ENCODE measurements at places on chromosomes 13 and 19.

- no peak for DNase-seq
These were observed 233.4 kb upstream of the CSNK1A1L start for GRCh38 chr13:37338726-37339385.

GRCh38 chr13:50334115-50334778, 319.0 kb downstream of the KCNRG start:
- DNase-seq = no peak

- no peak for DNase-seq
These were observed 71.6 kb downstream of the KL start for GRCh38 chr13:33087790-33088189.

GRCh38 chr13:51906581-51906980, 44.8 kb downstream of the CCDC70 start:
- no peak for DNase-seq

- DNase-seq = no peak
These were observed 1401.8 kb downstream of the SLITRK5 start for GRCh38 chr13:89072979-89073378.

- DNase-seq = no peak
These were observed 6.1 kb downstream of the SIRT2 start for GRCh38 chr19:38893341-38893771.

GRCh38 chr13:24230428-24231072, 70.0 kb downstream of the SPATA13 start:
- DNase-seq = no peak

- no peak for DNase-seq
These were observed 811 bp upstream of the PRMT1 start for GRCh38 chr19:49676136-49676783.

- no peak for DNase-seq
These were observed 64.4 kb downstream of the POSTN start for GRCh38 chr13:37534181-37534580.

GRCh38 chr19:17942181-17942580, 9.4 kb downstream of the CCDC124 start:
- DNase-seq = no peak

- DNase-seq = no peak
These were observed 26.2 kb upstream of the CNMD start for GRCh38 chr13:52765611-52766390.

- DNase-seq = no peak
These were observed 73.6 kb upstream of the SIAH3 start for GRCh38 chr13:45925151-45925550.

DNA sequence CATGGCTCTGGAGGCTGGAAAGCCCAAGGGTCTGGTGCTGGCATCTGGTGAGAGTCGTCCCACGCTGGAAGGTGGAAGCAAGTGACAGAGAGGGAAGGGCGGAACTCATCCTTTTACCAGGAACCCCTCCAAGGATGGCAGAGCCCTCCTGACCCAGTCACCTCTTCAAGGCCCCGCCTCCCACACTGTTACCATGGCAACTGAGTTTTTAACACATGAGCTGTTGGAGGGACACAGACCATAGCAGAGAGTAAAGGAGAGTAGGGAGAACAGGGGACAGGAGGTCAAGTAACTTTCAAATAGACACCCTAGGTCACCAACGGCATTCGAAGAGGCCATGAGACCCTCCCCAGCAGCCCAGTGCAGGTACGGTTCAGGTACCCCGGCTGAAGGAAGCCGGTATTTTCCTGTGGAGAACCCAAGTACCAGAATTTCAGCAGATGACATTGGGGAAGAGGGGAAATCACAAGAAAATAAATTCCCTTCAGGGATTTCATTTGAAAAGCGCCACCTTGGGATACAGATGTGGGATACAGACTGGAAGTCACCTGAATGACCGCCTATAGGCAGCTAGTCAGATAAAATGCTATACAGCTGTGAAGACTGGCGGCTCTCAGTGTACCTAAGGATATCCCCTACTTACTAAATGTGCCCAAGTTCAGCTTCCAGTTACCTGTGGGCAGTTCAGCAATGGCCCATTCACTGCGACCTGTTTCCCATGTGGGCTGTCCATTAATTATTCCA, 8.0 kb downstream of the IL17D start:
- no peak for DNase-seq

DNA sequence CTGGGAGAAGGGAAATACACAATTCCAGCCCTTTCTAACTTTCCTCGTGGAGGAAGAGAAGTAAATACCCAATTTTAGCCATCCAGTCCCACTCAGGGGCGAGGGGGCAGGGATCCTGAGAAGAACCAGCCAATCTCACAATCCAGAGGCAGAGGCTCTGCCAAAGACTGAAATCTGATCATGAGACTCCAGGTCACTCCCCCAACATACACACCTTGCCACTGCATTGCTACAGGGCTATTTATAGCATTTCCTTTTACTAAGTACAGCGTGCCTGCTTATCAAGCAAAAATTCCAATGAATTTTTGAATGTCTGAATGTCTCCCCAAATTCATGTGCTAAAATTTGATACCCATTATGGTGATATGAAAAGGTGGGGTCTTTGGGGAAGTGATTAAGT, 1687.5 kb downstream of the EFNB2 start:
- no peak for DNase-seq

DNA sequence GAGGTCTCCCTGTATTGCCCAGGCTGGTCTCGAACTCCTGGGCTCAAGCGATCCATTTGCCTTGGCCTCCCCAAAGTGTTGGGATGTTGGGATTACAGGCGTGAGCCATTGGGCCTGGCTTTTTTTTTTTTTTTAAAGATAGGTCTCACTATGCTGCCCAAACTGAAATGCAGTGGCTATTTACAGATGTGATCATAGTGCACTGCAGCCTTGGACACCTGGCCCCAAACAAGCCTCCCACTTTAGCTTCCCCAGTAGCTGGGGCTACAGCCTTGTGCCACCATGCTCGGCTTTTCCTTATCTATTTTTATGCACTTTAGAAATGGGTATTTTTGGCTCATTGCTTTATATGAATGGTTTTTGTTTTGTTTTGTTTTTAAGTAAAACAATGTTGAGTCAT, 37.4 kb downstream of the LSM14A start:
- no peak for DNase-seq

DNA sequence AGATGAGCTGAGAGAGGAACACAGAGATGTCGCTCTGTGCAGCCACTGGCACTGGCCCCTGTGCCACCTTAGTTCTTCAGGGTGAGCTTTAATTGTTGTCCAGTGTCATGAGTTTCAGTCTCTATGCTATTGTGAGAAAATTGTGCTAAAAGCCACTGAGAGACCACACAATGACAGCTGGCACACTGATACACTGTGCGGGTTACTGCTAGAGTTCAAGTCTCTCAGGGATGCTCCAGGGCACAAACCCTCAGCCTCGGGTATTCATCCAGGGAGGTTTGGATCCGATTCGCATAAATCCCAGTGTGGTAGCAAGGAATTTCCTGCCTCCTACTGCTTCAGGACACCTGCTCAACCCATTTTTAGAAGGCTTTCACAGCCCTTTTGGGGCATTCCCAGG, 68.1 kb upstream of the EDNRB start:
- no peak for DNase-seq

DNA sequence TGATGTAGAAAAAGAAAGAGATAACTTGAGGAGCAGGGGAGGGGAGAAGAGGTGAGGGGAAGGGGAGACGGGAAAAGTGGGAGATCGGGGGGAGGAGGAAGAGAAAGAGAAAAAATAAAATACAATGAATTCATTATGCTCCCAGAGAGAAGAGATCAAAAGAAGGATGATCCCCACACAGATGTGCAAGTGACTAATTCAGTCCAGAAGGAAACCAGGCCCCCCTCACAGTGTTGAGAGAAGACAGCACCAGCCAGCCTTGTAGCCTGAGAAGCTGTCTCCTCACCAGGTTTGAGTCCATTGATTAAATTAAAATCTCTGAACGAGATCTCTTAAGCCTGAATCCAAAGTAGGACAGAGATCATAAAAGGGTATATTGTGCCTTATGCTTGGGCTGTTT, 333.7 kb upstream of the NBEA start:
- no peak for DNase-seq

DNA sequence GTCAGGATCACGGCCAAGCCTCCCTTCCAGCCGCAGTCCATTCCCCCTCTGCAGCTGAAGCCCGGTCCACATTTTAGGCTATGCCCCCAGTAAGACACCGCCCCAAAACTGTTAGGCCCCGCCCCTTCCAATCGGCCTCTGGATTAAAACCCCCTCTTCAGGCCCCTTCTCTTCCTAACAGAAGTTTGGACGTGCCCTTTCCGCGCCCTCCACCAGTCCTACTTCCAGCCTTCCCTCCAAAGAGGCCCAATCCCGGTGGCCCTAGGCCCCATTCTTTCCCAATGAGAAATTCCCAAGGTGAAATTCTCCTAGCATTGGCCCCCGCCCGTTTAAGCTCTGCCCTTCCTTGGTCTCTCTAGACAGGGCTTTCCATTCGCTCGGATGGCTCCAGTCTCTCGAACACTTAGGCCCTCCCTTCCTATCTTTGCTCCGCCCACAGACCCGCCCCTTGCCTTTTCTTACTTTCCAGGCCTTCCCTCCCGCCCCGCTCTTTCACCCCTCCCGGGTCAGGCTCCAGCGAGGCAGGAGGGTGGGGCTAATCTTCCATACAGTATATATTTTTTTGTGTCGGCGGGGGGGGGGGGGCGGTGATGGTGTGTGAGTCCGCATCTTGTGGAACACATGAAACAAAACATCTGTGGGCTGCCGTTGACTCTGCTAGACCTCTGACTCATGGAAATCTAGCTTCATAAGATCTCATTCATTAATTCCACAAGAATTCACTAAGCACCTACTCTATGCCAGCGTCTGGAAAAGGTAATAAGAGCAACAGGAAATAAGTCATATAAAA, 13.6 kb downstream of the LTBP4 start:
- DNase-seq = peak; percentile 79

DNA sequence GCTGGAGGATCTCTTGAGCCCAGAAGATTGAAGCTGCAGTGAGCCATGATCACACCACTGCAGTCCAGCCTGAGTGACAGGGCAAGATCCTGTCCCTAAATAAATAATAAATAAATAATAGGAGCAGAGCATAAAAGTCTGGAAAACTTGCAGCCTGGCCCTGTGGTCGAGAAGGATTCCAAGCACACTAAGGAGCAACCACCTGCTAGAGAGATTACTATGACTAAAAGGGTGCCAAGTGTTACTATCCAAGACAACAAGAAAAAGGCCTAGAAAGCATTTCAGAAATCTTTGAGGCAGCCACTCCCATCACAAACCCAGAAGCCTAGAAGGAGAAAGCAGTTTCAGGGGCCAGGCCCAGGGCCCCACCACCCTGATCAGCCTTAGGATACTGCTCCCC, 46.1 kb downstream of the LHFPL6 start:
- DNase-seq = no peak

- no peak for DNase-seq
These were observed at the start of gene B3GNT3 for GRCh38 chr19:17794731-17795494. B3GNT3 (plus strand) TSS chr19:17795138; CDS start chr19:17807808, 12,670 bp downstream.

- no peak for DNase-seq
These were observed 173.5 kb upstream of the LSM14A start for GRCh38 chr19:33998739-33999345.

DNA sequence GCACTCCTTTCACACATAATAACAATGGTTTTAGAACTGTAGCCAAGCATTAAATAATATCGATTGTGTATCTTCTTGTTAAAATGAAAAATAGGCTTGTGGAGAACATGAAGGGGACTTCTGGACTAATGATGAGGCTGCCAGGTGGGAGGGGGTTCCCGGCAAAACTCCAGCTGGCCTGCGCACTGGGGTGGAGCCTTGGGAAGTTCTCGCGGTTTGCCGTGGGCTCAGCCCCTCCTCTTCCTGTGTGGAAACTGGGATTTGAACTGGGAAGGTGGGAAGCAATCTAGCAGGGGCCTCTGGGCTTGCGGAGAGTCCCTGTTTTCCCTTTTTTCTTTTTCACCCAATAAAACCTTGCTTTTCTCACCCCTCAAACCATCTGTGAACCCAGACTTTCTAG, 113.7 kb upstream of the SLITRK1 start:
- no peak for DNase-seq

Measured in omental fat pad (tissue), 4 donors.